Glutamatergic neuron (in vitro differentiated cells): ENCODE measurements at places on chromosomes 1 and 21.

GRCh38 chr1:45337630-45338325 is 2.2 kb upstream of the TOE1 start:
- DNase-seq = no peak

- DNase-seq = no peak
Observed at GRCh38 chr1:62508187-62508758, 71.4 kb downstream of the USP1 start.

DNA sequence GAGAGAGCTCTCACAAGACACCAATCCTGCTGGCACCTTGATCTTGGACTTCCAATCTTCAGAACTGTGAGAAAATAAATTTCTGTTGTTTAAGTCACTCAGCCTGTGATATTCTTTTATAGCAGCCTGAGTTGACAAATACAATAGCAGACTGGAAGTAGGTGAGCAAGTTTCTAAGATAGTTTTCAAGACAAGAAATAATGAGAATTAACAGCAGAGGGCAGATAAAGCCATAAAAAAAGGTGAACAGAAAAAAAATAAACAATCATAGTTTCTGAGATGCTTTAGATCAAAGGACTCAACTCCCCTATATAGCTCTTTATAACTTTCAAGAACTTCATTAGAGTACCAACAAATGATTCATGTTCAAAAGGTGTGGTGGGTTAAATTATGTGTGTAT is 119.8 kb downstream of the PLPPR5 start:
- DNase-seq = no peak

- DNase-seq = no peak
Observed at GRCh38 chr1:53606651-53607051, 132.3 kb downstream of the GLIS1 start.

DNA sequence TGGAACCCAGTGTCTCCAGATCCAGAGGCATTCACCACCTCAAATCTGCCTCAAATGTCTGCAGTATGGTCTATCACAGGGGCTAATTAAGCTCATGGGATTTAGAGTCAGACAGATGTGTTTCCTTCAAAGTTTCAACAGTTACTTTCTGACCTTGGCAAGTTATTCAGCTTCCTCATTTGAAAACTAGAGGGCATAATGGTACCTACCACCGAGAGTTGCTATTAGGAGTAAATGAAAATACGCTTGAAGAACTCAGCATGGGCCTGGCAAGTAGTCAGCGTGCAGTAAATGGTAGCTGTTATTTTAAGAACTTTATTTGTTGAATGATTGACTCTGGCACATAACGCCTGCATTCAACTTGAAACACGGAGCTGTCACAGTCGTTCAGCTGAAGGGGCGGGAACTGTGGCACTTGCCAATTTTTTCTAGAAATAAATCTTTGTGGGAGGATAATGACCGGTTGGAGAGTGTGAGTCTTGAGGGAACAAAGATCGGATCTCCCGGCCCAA is 1.2 kb upstream of the CAP1 start:
- DNase-seq = no peak

DNA sequence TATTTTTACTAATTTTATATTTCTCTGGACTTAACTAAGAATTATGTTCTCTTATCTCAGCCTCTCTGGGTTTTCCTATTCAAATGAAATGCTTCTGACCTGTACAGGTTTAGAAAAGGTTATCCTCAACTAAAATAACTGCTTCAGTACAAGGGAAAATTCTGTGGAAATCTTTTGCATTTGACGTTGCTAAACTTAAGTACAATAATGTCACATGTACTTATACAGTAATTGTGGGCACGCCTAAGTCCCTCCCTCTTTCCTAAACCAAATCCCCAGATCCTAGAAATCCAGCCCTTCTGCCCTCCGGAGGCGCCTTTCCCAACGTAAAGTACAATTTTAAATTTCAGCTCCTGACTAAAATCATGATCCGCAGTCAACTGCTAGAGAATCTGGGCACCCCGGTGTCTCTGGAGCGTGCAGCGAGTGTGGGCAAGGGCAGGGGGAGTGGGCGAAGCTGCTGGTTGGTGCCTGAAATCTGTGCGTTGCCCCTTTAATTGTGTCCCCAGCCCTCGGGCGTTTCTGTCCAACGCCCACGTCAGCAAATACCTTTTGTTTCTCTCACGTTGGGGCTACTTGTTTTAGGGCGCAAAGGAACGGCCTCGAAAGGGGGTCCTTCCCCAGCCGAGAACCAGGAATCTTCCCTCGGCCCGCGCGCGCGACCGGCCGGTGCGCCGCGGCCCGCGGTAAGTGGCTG is at the start of gene ZBTB8A:
Gene ZBTB8A (plus strand): TSS at position 541 of the 697 bp plus-strand sequence. CDS start 53,505 bp downstream, outside the sequence.
- peak; percentile 51 for DNase-seq

GRCh38 chr1:109392788-109393616 is 4.7 kb downstream of the SORT1 start:
- DNase-seq = no peak

DNA sequence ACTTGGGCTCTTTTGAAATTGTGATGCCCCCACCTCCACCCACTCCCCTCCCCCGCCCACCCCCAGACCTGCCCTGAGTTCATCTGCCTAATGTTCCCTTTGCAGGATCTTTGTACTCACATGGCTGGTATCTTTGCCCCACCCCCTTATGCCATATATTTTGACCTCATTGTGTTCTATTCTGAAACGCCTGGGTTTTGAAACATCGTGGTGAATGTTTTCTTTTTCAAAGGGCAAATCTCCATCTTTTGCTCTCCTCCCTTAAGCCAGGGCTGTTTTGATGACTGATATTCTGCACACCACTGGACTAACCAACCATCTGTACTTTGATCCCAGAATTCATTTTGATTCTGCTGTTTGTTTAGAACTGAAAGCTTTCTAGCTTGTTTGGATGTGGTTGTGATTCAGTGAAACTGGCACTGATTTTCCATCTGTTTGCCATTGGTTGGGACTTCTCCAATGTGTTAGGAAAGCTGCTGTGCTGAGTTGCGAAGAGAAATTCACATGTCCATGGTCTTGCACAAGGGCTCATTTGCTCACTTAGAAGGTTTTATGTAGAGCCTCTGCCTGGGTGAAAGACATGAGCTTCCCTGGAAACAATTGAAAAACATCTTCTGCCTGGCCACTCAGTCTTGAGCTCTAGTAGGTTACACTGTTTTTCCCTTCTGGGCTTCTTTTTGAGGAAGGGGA is 16.5 kb downstream of the SMAP2 start:
- DNase-seq = no peak

DNA sequence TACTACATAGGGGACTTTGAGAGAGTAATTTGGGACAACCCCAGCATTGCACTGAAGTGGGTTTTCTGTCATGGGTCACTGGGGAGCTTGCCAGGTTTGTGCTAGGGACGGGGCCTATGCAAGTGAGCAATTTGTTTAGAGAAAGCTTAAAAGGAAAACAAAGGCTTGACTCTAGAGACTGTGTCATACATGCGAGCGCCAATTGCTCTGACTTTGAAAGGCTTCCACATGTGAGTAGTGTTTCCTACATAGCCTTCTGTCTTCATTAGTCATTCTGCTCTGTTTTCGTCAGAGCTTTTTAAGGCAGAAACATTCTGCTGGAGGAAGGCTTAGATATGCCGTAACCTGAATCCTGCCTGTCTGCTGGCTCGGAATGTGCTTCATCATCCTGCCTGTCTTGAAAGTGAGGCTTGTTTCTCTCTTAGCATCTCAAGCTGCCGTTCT is 28.4 kb downstream of the TRIM45 start:
- no peak for DNase-seq

- DNase-seq = no peak
Observed at GRCh38 chr1:6724517-6725141, 23.0 kb upstream of the DNAJC11 start.

DNA sequence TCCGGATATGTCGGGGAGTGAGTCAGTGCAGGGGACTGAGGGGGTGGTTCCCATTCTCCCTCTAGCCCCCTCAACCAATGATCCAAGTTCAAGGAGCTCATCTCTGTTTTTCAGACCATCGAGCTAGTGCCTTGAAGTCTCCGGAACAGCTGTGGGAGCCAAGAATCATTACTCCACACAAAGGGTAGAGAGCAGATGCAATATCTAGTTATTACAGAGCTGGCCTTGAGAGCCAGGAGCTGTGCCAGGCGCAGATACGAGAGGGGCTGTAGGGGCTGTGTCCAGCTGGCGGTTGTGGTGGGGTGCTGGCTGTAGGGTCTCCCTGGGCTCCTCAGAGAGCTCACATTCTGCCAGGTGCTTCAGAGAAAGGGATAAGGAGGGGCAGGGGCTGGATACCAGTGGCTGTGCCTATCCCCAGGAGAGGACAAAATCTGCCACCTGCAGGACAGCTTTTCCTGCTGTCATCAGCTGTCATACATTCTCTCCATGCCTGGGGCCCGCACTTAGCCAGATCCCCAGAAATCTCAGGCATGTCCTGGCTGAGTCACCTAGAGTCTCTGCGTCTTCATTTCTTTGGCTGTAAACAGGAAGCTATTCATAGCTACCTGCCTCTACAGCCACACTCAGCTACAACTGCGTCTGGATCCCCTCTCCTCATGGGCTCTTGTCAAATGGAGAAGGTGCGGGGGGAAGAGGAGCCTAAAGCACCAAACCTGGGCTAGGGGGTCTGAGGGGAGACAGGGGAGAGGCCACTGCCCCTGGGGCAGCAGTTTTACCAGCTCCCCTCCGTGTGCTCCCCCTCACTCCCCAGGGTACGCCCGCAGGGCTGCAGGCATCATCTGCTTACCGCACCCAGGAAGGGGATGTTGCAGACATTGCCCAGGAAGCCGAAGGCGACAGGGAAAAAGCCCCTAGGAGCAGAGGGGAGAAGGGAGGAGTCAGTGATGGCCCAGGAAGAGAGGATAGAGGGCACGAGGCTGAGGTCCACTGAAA is 2.4 kb upstream of the KISS1 start:
- DNase-seq = peak; percentile 28

GRCh38 chr1:12593621-12594066 is 24.4 kb downstream of the DHRS3 start:
- no peak for DNase-seq

DNA sequence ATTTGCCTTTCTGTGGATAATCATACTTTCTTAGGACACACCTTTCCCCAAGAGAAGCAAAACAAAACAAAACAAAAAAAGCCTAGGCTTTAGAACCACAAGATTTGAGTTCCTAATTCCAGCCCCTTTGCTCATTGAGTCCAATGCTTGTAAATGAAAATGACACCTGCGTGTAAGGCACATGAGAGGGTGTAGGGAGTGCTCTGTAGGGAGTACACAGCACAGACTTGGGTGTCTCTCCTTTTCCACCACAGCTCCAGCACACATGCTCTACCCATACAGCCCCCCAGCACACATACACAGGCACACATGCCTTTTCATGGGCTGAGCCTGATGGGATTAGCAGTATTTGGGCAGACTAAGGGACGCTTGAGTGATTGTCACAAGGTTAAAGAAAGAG is 9.2 kb upstream of the NGF start:
- no peak for DNase-seq

- no peak for DNase-seq
Observed at GRCh38 chr1:215273838-215274516, 191.4 kb downstream of the KCNK2 start.

DNA sequence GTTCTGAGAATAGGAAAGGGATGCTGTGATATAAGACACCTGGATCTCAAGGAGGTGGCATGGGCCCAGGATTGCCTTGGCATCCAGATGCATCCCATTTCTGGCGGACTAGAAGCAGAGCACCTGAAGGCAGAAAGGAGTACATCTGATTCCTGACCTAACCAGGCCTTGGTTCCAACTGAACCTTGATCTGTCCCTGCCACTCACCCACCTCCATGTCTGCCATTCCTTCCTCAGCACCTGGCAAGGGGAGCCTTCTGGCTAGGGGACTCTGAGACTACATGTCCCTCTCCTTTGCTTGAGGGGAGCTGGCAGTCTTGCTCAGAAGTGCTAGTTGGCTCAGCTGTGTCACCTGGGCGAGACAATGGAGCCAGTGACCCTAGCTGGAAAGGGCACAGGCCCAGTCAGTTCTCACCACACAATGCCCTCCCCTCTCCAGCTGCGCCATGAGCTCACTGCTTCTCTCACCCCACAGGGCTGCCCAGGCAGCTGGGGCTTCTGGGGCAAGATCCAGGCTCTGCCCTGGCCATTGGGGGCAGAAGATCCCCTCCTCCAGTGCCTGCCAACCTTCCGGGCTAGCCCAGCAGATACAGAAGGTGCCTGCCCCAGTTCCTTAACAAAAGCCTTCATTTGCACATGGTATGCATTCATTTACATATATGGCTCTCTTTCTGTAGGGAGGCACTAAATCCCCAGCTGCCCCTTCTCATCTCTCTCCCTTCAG is 2.9 kb downstream of the IGSF8 start:
- no peak for DNase-seq

DNA sequence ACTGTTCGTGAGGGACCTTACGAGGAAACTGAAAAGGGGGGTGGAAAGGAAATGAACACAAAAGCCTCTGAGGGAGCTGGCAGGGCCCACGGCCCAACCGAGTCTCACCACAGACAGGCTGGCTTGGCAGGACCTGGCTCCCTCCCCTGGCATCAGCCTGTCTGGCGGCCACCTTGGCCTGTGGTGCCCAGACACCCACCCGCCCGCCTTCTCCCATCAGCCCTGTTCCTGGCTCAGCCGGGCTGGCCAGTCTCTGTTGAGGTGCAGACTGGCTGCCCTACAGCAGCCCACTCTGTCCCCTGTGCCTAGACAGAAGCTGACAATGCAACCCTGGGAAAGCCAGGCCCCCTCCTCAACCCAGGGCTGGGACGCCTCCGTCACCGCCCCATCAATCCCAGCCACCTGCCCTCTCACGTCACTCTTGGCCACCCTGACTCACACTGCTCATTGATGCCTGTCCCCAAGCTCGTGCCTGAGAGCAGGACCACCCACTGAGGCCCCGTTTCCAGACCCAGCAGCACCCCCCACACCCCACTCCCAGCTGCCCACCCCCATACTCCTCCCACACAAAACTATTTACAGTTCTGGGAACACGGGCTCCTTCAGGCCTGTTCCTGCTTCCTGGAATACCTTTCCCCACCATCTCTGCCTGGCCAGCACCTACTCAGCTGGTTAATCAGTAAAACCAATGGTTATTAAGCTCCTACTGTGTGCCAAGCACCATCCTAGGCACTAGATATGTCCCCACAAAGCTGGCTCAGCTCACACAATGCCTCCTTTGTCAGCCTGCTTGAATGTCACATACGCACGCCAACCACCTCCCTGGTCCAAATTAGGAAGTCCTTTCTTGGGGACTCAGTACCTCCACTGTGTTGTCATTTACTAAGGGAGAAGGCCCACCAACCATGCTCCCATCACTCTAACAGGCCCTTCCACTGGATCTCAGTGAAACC is 22.7 kb downstream of the SDC3 start:
- no peak for DNase-seq

DNA sequence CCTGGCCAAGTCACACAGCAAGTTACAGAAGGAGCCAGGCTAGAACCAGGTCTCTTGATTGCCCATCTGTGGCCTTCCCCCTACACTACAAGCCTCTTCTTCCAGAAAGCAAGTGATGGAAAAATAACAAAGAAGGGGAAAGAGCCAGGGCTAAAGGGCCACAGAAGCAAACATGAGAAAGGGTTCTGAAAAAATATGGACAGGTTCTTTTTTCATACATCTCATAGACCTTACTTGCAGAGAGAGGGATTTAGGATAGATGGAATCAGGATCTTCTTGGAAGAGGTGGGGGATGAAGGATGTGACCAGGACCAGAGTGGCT is 3.2 kb downstream of the RHBG start:
- DNase-seq = no peak

- DNase-seq = no peak
Observed at GRCh38 chr1:58460469-58460868, 86.1 kb downstream of the OMA1 start.

- DNase-seq = no peak
Observed at GRCh38 chr1:74471470-74471869, 40.9 kb downstream of the LRRC53 start.
